ENCODE measurements at places on chromosomes 6 and 20. TPM values are rescaled to one million over a fixed set of nuclear protein-coding genes. Genes with fewer than 3 reads are reported as not detected.

DNA sequence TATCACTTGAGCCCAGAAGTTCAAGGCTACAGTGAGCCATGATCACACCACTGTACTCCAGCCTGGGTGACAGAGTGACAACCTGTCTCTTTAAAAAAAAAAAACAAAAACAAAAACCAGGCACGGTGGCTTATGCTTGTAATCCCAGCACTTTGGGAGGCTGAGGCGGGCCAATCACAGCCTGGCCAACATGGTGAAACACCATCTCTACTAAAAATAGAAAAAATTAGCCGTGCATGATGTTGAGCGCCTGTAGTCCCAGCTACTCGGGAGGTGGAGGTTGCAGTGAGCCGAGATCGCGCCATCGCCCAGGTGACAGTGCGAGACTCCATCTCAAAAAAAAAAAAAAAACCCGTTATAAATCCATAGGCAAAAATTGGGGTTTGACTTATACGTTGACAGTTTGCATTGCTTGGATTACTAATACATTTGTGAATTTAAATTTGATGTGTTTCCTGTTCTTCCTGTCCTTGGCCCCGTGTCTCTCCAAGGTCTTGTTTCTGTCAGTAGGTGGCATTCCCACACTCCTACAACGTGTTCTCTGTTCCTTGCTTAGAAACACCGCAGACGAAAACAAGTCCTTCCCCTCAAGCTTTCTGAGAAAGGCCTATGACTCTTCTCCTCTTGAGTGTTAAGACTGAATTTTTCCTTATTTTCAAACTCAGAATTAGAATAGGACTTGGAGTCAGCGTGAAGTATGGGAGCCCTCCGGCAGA, 147.0 kb downstream of the DTNBP1 start:
- no peak for DNase-seq

DNA sequence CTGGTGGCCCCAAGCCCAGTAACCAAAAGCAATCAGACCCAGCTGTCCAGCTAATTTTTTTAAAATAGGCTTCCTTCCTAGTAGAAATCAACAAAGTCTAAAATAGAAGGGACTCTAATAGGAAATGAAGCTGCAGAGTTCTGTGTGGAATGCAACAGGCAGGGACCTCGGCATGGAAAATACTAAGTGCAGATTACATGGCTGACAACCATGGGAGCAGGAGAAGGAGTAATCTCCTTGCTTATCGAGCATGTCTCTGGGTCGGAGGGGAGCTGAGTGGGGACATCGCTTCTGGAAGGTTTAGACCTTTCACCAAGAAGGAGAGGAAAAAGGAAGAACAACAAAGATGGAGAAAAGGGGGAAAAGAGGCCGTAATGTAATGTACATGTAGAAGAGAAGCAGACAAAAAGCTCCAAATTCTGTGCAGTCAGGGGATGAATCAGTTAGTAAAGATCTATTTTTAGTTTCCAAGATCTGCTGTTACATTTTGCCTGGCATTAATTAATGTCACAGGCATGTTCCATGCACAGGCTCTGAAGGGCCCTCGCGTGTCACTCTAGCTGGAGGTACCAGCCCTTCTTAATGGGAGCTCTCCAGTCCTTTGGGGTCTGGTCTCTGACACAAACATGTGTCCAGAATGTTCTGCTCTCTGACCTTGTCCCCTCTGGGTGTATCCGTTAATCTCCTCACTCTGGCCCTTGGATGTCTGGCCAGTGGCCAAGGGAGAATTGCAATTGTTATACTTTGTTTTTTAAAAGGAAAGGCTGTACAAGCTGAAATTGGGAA, 16.6 kb upstream of the ZNF831 start:
- DNase-seq = no peak

DNA sequence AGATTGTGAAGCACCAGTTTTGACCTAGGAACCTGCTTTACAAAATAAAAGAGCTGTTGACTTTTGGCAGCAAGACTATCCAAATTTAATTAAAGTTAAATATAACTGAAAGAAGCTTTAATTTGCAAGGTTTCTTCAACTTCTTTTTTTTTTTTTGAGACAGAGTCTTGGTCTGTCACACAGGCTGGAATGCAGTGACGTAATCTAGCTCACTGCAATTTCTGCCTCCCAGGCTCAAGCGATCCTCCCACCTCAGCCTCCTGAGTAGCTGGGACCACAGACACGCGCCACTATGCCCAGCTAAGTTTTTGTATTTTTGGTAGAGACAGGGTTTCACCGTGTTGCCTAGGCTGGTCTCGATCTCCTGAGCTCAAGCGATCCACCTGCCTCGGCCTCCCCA, 13.7 kb upstream of the CSE1L start:
- no peak for DNase-seq

The PKHD1 gene
- polyA plus RNA-seq = not detected

The DYNLT2 gene
- polyA plus RNA-seq = 0.74 TPM

The TNXB gene
- 49.0 TPM for polyA plus RNA-seq

The SLC22A2 gene
- polyA plus RNA-seq = not detected

Measured in heart right ventricle (tissue), 16 donors.